ENCODE measurements at places on chromosomes 11 and 22. TPM values are rescaled to one million over a fixed set of nuclear protein-coding genes. Genes with fewer than 3 reads are reported as not detected.

The C11orf65 gene
- total RNA-seq = 1.6 TPM

The MEI1 gene
- total RNA-seq = not detected

The CDC42BPG gene
- 0.08 TPM for total RNA-seq

The SNX19 gene
- 122 TPM for total RNA-seq

The SLC37A2 gene
- total RNA-seq = 0.63 TPM

The B4GALNT4 gene
- total RNA-seq = 1.5 TPM

The ACTN3 gene
- total RNA-seq = not detected

The SCGB1C1 gene
- total RNA-seq = not detected

The PATZ1 gene
- 16.1 TPM for total RNA-seq

The UPK2 gene
- not detected for total RNA-seq

The RNF215 gene
- 9.1 TPM for total RNA-seq

The ANO5 gene
- total RNA-seq = 0.16 TPM

The C1QTNF4 gene
- total RNA-seq = not detected

The SAA1 gene
- total RNA-seq = not detected

Data from fibroblast of the aortic adventitia (primary cell).